ENCODE measurements at places on chromosomes 12 and 14. TPM values are rescaled to one million over a fixed set of nuclear protein-coding genes. Genes with fewer than 3 reads are reported as not detected.

Gene LARP4
- total RNA-seq, result 15.6 TPM

Gene OAS1
- 7.8 TPM for total RNA-seq

Gene CDK17
- total RNA-seq, result 18.4 TPM

Gene SLC7A7
- total RNA-seq, result not detected

Gene SIX6
- not detected for total RNA-seq

Gene PUS7L
- 24.3 TPM for total RNA-seq

Gene CNTN1
- not detected for total RNA-seq

Gene LMO3
- not detected for total RNA-seq

Gene HECTD4
- 8.0 TPM for total RNA-seq

Gene MYF6
- total RNA-seq, result 0.07 TPM

Gene ISM2
- not detected for total RNA-seq

Gene FAM90A1
- 0.43 TPM for total RNA-seq

Gene CLECL1
- total RNA-seq, result not detected

Gene OR11H6
- not detected for total RNA-seq

Gene KRT75
- total RNA-seq, result not detected

Gene LRRK2
- 0.76 TPM for total RNA-seq

Gene ZNF410
- 50.9 TPM for total RNA-seq

Gene FGD6
- 0.91 TPM for total RNA-seq

Gene NFE2
- total RNA-seq, result 0.13 TPM

Gene SERPINA10
- not detected for total RNA-seq

Gene SUPT16H
- total RNA-seq, result 27.0 TPM

Gene DAO
- total RNA-seq, result not detected

Gene TAS2R42
- total RNA-seq, result not detected

Gene NOXRED1
- total RNA-seq, result not detected

Gene POTEG
- not detected for total RNA-seq

Gene CPM
- total RNA-seq, result 1.7 TPM

Gene C14orf39
- not detected for total RNA-seq

Gene CMAS
- 30.9 TPM for total RNA-seq

Gene DDN
- total RNA-seq, result 0.13 TPM

Gene SDS
- total RNA-seq, result not detected

Gene ITPK1
- 39.9 TPM for total RNA-seq

Gene CTSG
- not detected for total RNA-seq

Gene LALBA
- not detected for total RNA-seq

Gene SLC25A47
- not detected for total RNA-seq

Gene TAS2R46
- not detected for total RNA-seq

Gene ZCCHC8
- 8.5 TPM for total RNA-seq

Gene PLBD1
- 0.59 TPM for total RNA-seq

Gene GPX2
- total RNA-seq, result not detected

Gene TCL1B
- total RNA-seq, result not detected

Gene TPH2
- not detected for total RNA-seq

Gene RD3L
- not detected for total RNA-seq

Gene TMEM52B
- total RNA-seq, result not detected

Gene ASCL1
- not detected for total RNA-seq
